ENCODE measurements at places on chromosomes 12 and 14. TPM values are rescaled to one million over a fixed set of nuclear protein-coding genes. Genes with fewer than 3 reads are reported as not detected.

The RPGRIP1 gene
- total RNA-seq: not detected

The NRXN3 gene
- total RNA-seq: 1.3 TPM

The C1S gene
- 213 TPM for total RNA-seq

The RHEBL1 gene
- 0.56 TPM for total RNA-seq

The ASCL1 gene
- not detected for total RNA-seq

The SELPLG gene
- total RNA-seq: 0.85 TPM

The KRT85 gene
- total RNA-seq: not detected

The IL31 gene
- total RNA-seq: not detected

The OR4E2 gene
- not detected for total RNA-seq

The CACNA2D4 gene
- 0.38 TPM for total RNA-seq

The RFLNA gene
- total RNA-seq: 43.1 TPM

The GLIPR1L1 gene
- total RNA-seq: not detected

The AGAP2 gene
- total RNA-seq: 0.28 TPM

The KCNMB4 gene
- total RNA-seq: 5.1 TPM

The IGFBP6 gene
- total RNA-seq: 1,794 TPM

The NDUFA9 gene
- 39.2 TPM for total RNA-seq

The TEX52 gene
- not detected for total RNA-seq

The AKAP6 gene
- 4.0 TPM for total RNA-seq

The ALX1 gene
- not detected for total RNA-seq

The SIX4 gene
- 8.1 TPM for total RNA-seq
